ENCODE measurements at places on chromosomes 16 and 17. TPM values are rescaled to one million over a fixed set of nuclear protein-coding genes. Genes with fewer than 3 reads are reported as not detected.

Gene CYB561
- total RNA-seq, result 11.0 TPM

Gene ALDH3A1
- 0.61 TPM for total RNA-seq

Gene MYADML2
- total RNA-seq, result not detected

GRCh38 chr16:72848759-72849664 lies 198.9 kb downstream of the ZFHX3 start:
- H3K27ac ChIP-seq, result no peak overlapping the region
- H3K36me3 ChIP-seq, result no peaks in the 10 kb centered on the region
- no peak overlapping the region for H3K4me3 ChIP-seq
- no peaks in the 10 kb centered on the region for H3K4me1 ChIP-seq
- DNase-seq, result no peak

DNA sequence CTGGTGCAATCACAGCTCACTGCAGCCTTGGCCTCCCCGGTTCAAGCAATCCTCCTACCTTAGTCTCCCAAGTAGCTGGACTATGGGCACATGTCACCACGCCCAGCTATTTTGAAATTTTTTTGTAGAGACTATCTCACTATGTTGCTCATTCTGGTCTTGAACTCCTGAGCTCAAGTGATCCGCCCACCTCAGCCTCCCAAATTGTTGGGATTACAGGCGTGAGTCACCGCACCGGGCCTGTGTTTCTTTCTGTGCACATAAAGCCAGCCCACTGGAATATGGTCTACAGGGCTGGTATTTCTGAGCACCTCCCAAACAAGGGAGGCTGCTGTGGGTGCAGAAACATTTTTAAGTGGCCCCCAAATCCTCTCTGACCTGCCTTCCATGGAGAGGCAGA lies 8.4 kb downstream of the TMEM95 start:
- H3K27ac ChIP-seq, result no peak overlapping the region
- H3K36me3 ChIP-seq, result no peaks in the 10 kb centered on the region
- H3K27me3 ChIP-seq, result no peaks in the 10 kb centered on the region
- DNase-seq, result no peak
